ENCODE measurements at places on chromosomes 4 and X. TPM values are rescaled to one million over a fixed set of nuclear protein-coding genes. Genes with fewer than 3 reads are reported as not detected.

GRCh38 chr4:105281124-105281415 lies 134.4 kb downstream of the TET2 start:
- H3K36me3 ChIP-seq, result no peaks in the 10 kb centered on the region
- no peak for DNase-seq
- H3K27me3 ChIP-seq, result no peaks in the 10 kb centered on the region
- H3K27ac ChIP-seq, result no peak overlapping the region
- no peak overlapping the region for H3K4me3 ChIP-seq

Gene MAD2L1
- 3.3 TPM for total RNA-seq

Gene IBSP
- total RNA-seq, result not detected

Gene HTN1
- not detected for total RNA-seq

Gene CCKAR
- not detected for total RNA-seq

DNA sequence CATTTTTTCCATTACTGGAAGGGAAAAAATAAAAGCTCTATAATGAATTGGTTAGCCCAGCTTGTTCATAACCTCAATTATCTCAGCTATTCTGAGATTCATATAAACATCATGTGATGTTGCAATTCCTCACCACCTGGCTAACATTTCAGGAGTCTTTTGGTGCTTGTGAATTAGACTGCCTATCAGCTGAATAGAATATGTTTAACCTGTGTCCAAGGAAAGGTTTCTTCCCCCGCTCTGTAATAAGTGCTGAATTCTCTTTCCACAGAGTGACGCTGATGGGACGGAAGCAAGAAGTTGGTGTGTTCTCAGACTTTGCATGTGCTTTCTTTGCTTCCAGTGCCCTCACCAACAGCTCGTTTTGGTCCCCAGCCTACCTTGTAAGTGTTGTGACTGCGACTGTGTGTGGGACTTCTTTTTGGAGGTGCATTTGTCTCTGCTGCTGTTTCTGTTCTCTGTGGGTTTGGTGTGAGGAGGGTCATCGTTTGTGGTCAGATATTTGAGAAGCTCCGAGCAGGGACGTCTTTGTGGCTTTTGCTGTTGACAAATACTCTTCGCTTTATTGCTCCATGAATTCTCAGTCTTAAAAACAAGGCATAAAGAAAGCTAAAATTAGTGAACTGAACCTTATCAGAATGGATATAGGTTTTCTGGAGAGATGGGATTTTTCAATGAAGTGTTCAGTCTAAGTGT lies 61.7 kb downstream of the PPARGC1A start:
- H3K27ac ChIP-seq, result no peak overlapping the region
- no peaks in the 10 kb centered on the region for H3K27me3 ChIP-seq
- H3K36me3 ChIP-seq, result no peaks in the 10 kb centered on the region
- DNase-seq, result no peak
- no peaks in the 10 kb centered on the region for H3K4me1 ChIP-seq

DNA sequence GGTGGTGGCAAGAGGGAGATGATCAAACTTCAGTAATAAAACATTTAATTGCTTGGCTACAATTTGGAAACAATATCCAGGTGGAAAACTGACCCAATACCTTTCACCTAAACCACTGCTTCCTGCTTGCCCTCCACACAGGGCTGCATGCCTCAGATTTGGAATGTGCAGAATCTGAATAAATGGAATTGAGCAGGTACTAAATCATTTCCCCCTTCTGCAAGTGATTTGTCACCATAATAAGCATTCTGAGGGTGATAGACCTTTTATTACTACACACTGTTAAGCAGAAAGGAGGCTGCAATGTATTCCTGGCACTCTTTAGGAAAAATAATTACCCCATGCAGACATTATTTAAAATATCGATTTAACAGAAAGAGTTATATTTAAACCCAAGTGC lies 291.8 kb downstream of the IDS start:
- no peaks in the 10 kb centered on the region for H3K4me1 ChIP-seq
- no peak overlapping the region for H3K4me3 ChIP-seq
- H3K27me3 ChIP-seq, result no peaks in the 10 kb centered on the region
- DNase-seq, result no peak
- no peaks in the 10 kb centered on the region for H3K36me3 ChIP-seq

- H3K4me3 ChIP-seq, result no peak overlapping the region
- DNase-seq, result no peak
- H3K4me1 ChIP-seq, result peaks cover 8% of the 10 kb centered on the region
- H3K27me3 ChIP-seq, result no peaks in the 10 kb centered on the region
Measured at GRCh38 chr4:121192013-121192412, 27.9 kb upstream of the TNIP3 start.

Gene CASP6
- 10.0 TPM for total RNA-seq
